Uterus (tissue), 4 donors: ENCODE measurements at places on chromosomes 1 and 21. TPM values are rescaled to one million over a fixed set of nuclear protein-coding genes. Genes with fewer than 3 reads are reported as not detected.

PLA2G2F gene
- not detected for total RNA-seq

SH2D1B gene
- 0.27 TPM for total RNA-seq

- no peak for DNase-seq
Observed at GRCh38 chr1:225440380-225441221, 12.8 kb upstream of the LBR start.

- DNase-seq, result no peak
Observed at GRCh38 chr1:208974717-208975116, 608.8 kb upstream of the CAMK1G start.

GRCh38 chr1:44405798-44406736 is 1.0 kb downstream of the RNF220 start:
- no peak for DNase-seq

- DNase-seq, result peak; percentile 76
Observed at GRCh38 chr1:206631085-206631509, 4.2 kb upstream of the DYRK3 start.
